ENCODE measurements at places on chromosomes 4 and X. TPM values are rescaled to one million over a fixed set of nuclear protein-coding genes. Genes with fewer than 3 reads are reported as not detected.

GRCh38 chr4:99159699-99160098 lies 15.6 kb upstream of the ADH4 start:
- DNase-seq = no peak

DNA sequence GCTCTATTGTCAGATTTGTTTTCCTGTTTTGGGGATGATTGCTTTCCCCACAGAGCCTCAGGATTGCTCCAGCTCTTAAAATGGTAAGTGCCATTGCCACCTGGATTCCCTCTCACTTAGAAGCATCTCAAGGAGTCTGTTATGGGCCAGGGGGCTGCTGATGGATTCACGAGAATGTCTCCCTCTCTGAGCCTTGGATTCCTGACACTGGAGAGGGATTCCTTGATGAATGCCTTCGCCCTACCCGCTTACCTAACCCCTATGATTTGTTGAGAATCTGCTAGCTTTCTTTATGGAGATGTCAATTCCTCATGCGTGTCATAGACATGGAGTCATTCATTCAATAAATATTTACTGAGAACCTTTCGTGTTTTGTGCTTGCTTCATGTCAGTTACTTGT lies 36.9 kb upstream of the TENM3 start:
- no peak for DNase-seq

- peak; percentile 45 for DNase-seq
Observed at GRCh38 chr4:144645631-144646522, at the start of gene HHIP. TSS of gene HHIP (plus strand) at chr4:144646156. CDS start at chr4:144646676, 520 bp downstream.

DNA sequence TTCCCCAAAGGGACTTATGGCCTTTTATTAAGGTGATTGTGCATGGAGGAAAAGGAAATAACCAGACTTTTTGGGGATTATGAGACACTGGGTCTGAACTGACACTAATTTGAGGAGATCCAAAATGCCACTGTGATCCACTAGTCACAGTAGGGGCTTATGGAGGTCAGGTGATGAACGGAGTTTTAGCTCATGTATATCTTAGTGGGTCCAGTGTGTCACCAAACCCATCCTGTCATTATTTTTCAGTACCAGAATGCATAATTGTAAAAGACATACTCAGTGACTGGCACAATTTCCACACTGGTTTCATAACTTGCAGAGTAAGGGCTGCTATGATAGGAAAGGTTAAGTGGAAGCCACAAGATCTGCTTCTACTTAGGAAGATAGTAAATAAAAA lies 131.3 kb downstream of the RTL3 start:
- DNase-seq = no peak

FAM9C gene
- total RNA-seq = under 0.01 TPM

Data from fibroblast of villous mesenchyme (primary cell).